ENCODE measurements at places on chromosomes 7 and 10.

DNA sequence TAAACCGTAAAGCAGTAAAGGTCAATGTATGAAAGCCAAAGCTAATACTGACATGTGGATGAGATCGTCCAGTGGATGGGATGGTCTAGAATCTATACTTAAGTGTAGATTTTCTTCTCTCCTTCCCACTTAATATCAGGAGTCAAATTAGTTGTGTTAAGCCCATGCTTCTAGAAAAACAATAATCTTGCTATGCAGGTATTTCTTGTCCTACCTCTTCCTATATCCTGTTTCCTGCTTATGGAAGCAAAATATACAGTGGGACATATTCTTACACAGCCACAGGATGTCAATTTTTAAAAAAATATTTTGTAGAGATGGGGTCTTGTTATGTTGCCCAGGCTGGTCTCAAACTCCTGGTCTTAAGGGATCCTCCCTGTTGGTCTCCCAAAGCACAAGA is 27.5 kb downstream of the CPEB3 start:
- DNase-seq: no peak

GRCh38 chr10:190216-190615 is 55.0 kb downstream of the ZMYND11 start:
- DNase-seq: no peak

- DNase-seq: no peak
Observed at GRCh38 chr10:82575318-82575717, 700.3 kb downstream of the NRG3 start.

DNA sequence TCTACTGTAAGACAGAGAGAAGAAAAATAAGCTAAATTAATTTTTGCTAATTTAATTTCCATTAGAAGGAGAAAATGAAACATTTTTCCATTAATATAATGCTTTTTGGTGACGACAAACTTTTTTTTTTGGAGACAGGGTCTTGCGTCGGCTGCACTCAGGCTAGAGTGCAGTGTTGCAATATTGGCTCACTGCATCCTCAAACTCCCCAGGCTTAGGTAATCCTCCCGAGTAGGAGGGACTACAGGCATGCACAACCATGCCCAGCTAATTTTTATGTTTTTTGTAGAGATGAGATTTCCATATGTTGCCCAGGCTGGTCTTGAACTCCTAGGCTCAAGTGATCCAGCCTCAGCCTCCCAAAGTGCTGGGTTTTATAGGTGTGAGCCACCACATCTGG is 229.8 kb upstream of the LRRN3 start:
- no peak for DNase-seq

DNA sequence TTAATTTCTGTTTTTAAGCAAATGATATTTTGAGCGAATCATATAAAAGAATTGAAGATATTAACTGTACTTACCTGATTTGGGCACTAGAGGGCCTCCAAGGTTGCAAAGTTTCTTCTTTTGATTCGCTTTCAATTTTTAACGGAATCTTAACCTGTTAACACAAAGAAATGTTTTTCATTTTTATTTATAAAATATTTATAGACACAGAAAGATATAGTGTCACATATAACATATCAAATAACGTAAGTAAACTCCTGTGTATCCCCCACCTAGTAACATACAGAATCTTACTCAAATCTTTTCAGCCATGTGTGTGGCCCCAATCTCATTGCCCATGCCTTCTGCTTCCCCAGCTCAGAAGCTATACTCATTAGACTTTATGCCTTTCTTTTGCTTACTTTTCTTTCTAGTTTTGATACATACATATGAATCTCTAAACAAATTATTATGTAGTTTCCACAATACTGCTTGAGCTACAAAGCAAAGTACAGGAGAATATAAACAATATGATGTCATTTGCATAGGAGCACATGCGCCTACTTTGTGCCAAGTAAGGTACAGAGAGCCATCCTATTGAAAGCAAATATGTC is 49.5 kb upstream of the ZPBP start:
- DNase-seq: peak; percentile 56

GRCh38 chr10:124048371-124049290 is 44.8 kb downstream of the CHST15 start:
- DNase-seq: no peak

DNA sequence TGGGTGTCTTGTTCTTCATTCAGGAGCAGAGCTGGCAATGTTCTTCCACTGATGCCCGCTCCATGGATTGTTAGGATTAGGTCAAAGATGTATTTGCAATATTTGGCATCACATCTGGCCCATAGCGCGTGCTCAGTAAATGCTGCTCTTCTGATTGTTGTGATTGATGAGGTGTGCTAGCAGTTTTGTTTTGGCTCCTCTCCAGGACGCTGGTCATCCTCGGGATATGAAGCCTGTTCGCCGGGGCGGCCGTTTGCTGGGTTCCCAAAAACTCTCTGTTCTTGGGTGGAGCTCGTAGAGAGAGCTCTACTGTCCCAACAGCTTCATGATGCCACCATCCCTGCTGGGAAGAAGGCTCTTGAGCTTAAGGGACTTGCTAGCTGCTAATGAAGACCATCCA is 96.9 kb downstream of the XRCC2 start:
- DNase-seq: no peak

DNA sequence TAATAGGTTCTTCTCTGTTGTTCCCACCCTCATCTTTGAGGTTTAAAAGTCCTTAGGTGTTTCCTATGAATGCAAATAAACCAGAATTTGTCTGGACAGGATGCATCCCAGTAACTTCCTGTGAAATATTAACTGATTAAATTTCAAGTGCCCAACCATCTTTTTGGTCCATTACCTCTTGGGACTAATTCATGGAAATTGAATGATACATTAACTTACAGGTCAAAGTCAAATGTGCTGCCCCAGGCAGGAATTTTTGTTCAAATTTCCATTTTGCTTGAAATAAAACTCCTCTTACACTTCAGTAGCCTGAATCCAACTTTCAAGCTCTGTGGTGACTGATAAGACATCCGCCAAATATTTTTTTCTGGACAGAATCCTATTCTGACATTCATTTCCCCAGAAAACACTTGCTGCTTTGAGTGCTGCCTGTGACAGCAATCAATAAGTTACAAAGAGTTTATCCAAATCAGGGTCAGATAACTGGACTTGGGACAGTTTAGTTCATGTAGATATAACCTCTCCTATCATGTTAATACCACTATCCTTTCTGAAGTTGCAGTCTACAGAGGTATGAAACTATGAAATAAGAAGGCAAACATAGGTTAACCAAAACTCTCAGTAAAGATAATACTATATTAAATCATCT is 383.5 kb downstream of the POM121L12 start:
- no peak for DNase-seq

DNA sequence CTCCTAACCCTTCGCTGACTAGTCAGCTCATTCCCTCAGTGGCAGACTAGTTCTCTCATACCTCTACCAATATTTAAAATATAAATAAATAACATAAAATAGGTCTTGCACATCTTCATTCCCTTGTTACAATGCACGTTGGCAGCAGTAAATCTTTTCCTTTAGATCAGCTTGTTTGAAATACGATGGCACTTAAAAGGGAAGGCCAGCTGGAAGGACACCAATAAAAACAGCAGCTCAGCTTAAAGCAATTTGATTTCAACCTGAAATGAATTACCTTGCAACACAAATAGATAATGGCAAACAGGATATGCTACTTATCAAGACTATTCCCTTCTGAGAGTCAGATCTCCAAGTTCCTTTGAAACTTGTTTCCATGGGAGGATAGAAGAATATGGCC is 321.8 kb downstream of the GFRA1 start:
- no peak for DNase-seq

GRCh38 chr10:129078746-129079145 is 388.3 kb upstream of the MGMT start:
- DNase-seq: no peak

- DNase-seq: no peak
Observed at GRCh38 chr7:31490796-31491314, 23.0 kb upstream of the ITPRID1 start.

- no peak for DNase-seq
Observed at GRCh38 chr7:577741-578370, 58.2 kb upstream of the PDGFA start.

DNA sequence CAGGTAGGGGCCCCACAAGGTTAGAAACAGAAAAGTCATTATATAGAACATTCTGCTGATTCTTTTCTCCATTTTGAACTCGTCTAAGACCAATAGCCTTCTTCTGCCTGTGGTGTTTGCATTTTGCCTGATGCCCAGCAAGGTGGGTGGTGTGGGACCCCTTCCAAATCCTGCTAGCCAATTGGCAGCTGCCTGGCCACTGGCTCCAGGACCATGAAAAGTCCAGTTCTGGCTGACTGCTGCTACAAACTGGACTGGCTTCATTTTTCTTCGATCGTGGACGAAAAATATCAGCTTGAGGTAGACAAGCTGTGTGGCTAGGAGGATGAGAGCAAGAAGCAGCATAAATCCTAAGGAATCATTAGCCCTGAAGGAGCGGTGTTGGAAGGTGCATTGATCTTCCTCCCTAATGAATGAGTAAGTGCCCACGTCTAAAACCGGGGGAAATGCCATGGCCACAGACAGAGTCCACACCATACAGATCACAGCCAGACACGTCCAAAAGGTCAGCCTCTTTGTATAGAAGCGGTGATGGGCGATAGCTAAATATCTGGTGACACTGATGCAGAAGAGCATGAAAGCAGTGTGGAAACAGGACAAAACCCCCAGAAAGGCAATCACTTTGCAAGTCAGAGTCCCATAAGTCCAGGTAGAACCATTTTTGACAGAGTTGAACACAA is 2.7 kb downstream of the GPR85 start:
- no peak for DNase-seq

GRCh38 chr10:29279779-29280487 is 8.9 kb upstream of the LYZL1 start:
- DNase-seq: no peak

DNA sequence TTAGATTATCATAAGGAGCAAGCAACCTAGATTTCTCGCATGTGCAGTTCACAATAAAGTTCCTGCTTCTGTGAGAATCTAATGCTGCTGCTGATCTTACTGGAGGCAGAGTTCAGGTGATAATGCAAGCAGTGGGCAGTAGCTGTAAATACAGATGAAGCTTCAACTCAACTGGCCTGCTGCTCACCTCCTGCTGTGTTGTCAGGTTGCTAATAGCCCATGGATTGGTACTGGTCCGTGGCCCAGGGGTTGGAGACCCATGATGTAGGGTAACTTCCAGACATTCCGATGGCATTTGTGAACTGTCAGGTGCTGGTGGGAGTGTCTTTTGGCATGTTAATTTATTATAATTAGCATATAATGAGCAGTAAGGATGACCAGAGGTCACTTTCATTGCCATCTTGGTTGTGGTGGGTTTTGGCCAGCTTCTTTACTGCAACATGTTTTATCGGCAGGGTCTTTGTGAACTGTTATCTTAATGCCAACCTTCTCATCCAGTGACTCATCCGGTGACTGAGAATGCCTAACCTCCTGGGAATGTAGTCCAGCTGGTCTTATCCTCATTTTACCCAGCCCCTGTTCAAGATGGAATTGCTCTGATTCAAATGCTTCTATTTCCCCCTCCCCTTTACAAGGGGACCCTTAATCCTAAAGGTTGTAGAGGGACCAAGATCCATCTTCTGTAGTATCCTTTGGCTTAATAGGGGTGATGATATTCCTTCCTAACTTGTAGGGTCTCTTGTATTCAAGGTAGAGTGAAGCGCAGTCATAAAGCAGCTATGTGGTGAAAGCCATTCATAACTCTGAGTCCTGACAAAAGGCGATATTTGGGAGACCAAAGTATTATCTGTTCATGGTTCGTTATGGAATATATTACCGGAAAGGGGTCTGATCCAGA is 165.8 kb downstream of the CCSER2 start:
- no peak for DNase-seq

GRCh38 chr10:64732372-64732957 is 1211.3 kb downstream of the REEP3 start:
- no peak for DNase-seq

GRCh38 chr7:5698720-5699119 is 82.7 kb downstream of the RNF216 start:
- no peak for DNase-seq

DNA sequence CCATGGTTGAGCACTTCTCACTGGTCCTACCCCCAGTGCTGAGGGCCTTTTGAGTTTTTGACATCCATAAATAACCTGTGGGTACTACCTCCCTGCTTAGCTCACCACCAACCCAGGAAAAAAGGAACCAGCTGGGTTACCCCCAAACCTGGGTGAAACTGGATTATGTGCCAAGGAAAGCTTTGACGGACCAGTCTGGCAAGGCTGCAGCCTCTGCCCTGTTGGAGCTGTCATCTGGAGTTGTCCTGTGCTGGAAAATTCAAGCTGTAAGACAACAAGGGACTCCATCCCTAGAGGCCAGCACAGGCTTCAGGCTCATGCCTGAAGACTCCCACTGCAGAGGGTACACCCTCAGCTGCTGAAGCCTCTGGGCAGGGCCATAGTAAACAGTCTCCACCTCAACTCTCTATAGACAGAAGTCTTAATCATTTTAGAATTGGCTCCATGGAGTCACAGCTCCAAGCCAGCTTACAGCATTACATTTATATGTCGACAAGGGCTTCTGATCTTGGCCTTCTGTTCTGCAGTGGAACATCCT is 115.5 kb upstream of the AFAP1L2 start:
- no peak for DNase-seq

GRCh38 chr10:77926566-77927401 is at the start of gene DLG5:
Gene DLG5 (minus strand): TSS chr10:77926755. CDS start chr10:77926520, 235 bp downstream.
- DNase-seq: peak; percentile 77

DNA sequence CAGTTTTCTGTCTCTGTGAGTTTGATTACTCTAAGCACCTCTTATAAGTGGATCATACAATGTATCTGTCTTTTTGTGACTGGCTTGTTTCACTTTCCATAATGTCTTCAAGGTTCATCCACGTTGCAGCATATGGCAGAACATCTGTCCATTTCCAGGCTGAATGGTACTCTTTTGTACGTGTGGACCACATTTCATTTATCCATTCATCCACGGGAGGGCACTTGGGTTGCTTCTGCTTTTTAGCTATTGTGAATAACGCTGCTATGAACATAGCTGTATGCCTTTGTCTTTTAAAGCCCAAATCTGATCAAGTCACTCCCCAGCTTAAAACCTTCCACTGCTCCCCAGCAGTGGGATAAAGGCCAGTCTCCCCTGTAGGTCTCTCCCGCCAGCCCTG is 31.5 kb downstream of the EGFR start:
- peak; percentile 42 for DNase-seq

- no peak for DNase-seq
Observed at GRCh38 chr7:155247479-155248365, 50.0 kb upstream of the INSIG1 start.

GRCh38 chr10:17226891-17227303 is 1.1 kb upstream of the VIM start:
- no peak for DNase-seq

- no peak for DNase-seq
Observed at GRCh38 chr7:18262058-18262457, 233.5 kb upstream of the HDAC9 start.

DNA sequence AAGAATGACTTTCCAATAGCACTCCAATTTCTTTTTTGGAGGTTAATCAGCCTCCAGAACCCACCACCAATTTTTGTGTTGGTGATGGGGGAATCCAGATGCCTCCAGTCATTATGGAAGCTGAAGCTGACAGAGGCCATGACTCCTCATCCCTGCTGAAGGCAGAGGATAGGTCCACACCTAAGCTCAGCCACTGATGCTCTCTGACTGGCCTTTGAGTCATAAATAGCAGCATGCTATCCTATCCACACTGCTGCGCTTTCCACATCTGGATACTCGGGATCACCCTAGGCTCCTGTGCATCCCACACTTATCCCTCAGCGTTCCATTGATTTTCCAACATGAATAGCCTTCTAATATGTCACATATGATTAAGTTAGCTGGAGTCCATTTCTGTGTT is 124.2 kb downstream of the TES start:
- DNase-seq: no peak

GRCh38 chr7:111639934-111640333 is 77.6 kb upstream of the IMMP2L start:
- no peak for DNase-seq
